ENCODE measurements at places on chromosomes 6 and 20.

DNA sequence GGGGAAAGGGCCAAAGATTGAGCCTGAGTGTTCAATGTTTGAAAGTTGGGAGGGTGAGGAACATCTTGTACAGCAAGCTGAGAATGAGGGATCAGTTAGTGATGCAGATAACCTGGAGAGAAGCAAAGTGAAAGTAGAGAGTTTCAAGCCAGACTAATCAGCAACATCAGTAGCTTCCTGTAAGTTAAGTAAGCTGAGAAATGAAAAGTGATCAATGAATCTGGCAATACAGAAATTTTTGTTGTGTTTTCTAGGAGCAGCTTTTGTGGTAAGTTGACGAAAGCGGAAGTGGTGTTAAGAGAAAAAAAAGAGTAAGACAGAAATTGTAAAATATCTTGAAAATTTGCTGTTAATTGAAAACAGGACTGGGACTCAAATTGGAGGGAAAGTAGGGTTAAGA, 855.5 kb upstream of the MAP3K7 start:
- DNase-seq, result peak; percentile 12

DNA sequence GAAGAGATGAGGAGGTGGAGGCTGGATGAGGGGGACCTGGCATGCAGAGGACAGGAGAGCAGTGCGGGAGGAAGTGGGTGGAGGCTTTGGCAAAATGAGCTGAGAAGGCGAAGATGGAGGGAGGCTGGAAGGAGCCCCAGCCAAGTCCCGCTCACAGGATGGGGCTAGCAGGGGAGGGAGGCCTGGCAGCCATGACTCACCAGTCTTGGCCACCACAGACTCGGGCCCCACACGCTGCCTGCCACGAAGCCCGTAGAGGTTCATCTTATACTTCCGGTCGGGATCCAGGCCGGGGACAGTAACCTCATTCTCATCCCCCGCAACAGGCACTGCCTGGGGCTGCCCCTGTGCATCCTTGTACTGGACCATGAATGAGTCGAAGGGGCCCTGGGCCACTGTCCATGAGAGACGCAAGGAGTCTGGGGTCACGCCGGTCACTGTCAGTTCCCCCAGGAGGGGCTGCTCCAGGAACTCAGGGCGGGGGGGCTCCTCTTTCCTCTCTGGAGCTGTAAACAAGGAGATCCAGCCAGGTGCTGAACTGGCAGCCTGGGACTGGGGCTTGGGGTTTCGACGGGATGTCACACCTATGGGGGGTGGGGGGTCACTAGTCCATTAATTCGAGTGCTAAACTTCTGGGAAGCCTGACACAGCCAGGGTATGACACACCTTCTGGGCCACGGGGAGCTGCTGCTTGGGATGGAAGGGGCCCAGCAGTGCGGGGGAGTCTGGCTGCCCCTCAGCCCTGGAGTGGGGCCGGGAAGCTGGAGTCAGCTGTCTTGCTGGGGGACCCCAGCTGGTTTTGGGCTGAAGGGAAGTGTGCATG, 27.8 kb downstream of the TNXB start:
- no peak for DNase-seq

- DNase-seq, result no peak
These were observed 20.7 kb downstream of the RIPK1 start for GRCh38 chr6:3088968-3089367.

- no peak for DNase-seq
These were observed 396.7 kb downstream of the TAF4 start for GRCh38 chr20:61668771-61669503.

DNA sequence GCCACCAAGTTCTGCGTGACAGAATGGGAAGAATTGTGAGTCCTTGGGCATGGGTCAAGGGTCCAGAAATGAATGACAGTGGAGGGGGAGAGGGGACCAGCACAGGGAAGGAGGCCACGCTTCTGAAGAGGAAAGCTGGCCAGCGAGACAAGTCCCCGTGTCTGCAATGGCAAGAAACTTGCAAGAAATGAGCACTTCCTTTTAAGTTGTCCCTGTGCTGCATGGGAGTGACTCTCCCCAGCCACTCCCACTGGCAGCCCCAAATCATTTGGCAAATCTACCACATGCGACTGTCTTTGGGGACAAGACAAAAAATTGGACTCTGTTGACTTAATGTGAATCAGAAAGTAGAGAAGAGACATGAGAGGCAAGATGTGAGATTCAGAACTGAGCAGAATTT, 242.2 kb upstream of the RREB1 start:
- no peak for DNase-seq

DNA sequence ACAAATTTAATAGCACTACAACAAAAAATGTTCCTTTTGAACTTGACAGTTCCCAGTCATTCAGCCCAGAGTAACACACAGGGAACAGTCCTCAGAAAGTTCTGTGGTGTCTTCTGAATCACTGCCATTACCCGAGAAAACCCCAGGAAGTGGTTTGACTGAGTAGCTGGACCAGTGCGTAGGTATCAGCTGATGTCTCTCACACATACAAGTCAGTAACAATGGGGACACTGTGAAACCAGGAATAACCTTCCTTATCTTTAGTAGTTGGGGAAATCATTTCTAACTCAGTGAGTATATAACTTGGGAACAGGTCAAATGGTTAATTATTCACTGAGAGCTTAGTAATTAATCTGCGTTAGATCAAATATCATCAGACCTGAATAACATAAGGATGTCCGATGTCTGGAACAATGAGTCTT, 73.1 kb downstream of the HIVEP2 start:
- no peak for DNase-seq

- DNase-seq, result no peak
These were observed 48.8 kb downstream of the MCUR1 start for GRCh38 chr6:13765570-13765969.

DNA sequence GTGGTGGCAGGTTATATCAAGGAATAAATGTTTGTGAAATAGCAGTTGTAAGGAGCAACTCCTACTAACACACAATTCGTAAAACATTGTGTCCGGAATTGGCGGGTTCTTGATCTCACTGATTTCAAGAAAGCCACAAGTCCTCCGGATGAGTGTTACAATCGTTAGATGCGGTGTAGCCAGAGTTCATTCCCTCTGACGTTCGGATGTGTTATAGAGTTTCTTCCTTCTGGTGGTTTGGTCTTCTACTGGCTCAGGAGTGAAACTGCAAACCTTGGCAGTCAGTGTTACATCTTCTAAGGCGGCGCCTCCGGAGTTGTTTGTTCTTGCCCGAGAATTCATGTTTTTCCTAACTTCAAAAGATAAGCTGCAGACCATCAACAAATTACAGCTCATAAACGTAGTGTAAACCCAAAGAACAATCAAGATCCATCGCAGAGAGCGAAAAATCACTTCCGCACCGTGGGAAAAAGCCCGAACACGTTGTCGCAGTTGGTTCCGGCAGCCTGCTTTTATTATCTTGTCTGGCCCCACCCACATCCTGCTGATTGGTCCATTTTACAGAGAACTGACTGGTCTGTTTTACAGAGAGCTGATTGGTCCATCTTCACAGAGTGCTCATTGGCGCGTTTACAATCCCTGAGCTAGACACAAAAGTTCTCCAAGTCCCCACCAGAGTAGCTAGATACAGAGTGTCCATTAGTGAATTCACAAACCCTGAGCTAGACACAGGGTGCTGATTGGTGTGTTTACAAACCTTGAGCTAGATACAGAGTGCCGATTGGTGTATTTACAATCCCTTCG, 58.2 kb downstream of the TRIM27 start:
- no peak for DNase-seq

DNA sequence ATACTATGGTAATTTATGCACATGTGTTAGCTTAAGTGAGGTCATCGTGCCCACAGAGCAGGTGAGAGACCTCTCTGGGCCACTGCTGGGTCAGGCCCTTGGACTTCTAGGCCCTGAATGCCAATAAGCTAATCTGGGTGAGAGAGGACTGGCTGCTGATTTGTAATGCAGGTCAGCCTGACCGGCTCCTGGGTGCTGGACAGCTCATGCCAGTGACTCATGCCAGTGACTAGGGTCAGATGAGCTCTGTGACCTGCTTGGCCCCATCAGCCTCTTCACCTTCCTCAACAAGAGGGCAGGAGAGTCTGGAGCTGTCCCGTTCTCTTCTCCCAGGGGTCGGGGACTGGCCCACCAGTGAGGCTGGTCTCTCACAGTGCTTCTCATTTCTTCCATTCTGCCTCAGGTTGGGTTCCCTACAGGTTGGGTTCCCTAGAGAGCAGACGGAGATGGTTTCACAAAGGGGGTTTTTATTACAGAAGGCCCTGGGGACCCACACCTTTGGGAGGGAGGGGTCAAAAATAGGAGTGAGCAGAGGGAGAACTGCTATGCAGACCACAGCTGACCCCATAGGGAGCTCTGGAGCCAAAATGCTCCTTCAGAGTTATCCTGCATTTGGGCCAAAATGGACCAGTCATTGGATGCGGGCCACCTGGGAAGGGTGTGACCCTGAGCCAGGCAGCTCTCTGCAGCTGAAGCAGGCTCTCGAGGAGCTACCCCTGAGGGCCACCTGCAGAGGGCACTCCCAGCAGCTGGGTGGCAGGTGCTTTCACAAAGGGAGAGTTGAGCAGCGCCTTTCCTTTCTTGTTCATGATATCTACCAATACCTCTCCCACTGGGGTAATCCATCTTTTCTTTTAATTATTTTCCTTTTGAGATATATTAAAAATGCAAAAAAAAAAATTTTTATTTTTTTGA, 2.2 kb upstream of the OXT start:
- DNase-seq, result peak; percentile 6

- DNase-seq, result peak; percentile 37
These were observed 1.1 kb downstream of the AMD1 start for GRCh38 chr6:110875548-110876169.

- DNase-seq, result no peak
These were observed 41.3 kb upstream of the CEP162 start for GRCh38 chr6:84268781-84269180.

DNA sequence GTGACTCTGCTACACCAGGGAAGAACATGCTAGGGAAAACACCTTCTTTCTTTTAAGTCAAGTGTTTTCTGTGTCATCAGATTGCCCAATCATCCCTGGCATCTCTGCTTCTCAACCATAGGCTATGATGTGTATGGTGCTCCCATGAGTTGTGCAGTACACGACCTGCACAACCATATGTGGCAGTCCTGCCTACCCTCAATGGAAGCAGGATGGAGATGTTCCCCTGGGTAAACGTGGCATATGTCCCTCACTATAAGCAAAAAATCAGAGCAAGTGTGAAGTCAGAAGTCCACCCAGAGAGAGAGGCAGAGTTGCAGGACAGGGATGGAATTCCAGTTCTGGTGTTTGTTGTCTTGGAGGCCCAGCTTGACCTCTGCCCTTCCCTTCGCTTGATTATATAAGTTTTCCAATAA, 10.3 kb upstream of the SNHG17 start:
- DNase-seq, result no peak

DNA sequence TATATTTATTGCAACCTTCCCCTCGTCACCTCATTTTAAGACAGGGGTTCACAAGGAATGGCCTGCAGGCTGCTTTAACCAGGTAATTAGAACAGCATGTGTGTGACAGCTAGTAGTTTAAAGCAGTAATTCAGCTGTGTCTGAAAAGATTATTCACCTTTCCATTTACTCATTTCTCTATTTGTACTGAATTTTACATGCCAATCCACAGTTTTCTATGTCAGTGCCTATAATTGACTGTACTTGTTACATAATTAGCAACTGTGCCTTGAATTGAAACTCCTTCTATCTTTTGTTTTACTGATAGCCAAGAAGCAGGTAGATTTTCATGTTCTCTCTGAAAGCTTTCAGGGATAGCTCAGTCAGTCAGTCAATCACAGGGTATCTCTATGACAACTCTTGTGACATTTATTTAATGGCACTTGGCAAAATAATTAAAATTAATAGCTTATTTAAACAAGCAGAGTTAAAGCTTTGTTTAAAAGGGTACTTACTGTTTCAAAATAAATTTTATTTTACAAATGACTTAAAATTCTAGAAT, 214.0 kb downstream of the ZFAND3 start:
- no peak for DNase-seq

DNA sequence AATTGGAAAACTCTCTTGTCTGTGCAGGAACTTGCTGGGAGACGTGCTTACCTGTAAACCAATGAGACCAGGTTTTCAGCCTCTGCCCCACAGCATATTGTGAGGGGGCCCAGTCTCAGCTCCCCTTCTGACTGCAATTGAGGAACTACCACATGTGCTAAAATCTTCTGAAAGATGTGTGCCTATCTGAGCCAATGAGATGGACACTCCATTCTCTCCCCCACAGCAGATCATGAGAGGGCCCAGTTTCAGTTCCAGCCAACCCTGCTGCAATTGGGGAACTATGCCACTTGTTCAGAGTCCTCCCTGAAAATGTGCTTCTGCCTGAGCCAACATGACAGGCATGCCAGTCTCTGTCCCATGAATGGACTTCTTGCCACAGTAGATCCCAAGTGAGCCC, 20.9 kb upstream of the PI3 start:
- DNase-seq, result no peak

DNA sequence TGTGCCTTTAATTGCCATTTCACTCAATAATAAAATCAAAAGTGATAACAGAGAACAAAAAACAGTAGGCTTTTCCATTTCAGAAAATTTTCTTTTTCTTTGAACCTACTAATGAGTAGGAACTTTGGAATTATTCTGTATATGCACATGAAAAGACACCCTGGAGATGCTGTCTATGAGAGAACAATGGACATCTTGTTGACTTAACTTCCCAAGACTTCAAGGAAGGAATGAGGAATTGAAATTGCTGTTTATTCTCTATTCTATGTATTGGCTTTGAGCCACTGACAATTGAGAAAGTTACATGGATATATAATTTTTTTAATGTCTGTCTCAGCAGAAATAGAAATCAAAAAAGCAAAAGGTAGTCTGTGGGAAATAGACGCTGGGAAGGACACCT, 98.6 kb upstream of the PCSK2 start:
- DNase-seq, result no peak

GRCh38 chr6:94401311-94401710, 982.0 kb upstream of the EPHA7 start:
- no peak for DNase-seq

GRCh38 chr6:36805917-36806316, 33.3 kb downstream of the CPNE5 start:
- no peak for DNase-seq

- DNase-seq, result no peak
These were observed 53.7 kb downstream of the ANKRD60 start for GRCh38 chr20:58174708-58175280.

DNA sequence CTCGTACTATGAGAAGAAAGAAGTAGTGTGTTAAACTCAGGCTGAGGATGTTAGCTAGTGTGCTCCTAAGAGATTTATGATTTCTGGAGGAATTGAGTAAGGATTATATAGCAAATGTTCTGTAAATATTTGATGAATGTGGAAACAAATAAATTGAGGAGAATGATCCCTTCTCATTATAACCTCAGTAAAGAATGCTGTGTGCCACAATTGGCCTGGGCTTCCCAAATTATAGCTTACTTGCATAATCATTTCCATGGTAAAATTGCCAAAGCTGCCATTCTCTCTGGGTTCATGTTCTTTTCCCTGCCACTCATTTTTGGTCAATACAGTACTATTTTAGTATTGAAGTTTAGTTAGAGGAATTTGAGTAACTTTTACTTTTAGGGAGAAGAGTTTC, 128.5 kb downstream of the FLRT3 start:
- DNase-seq, result no peak

GRCh38 chr20:14688005-14688404, 350.6 kb upstream of the FLRT3 start:
- DNase-seq, result no peak

GRCh38 chr6:79718509-79719247, 87.5 kb downstream of the SH3BGRL2 start:
- no peak for DNase-seq

GRCh38 chr6:155523821-155524651, 68.4 kb upstream of the NOX3 start:
- DNase-seq, result no peak

GRCh38 chr20:33810259-33810658, 889 bp upstream of the CHMP4B start:
- DNase-seq, result no peak
